ENCODE measurements at places on chromosomes 12 and 14.

- no peak for DNase-seq
Measured at GRCh38 chr12:130249376-130249775, 87.1 kb downstream of the FZD10 start.

GRCh38 chr12:3751151-3752095, 1.5 kb downstream of the CRACR2A start:
- no peak for DNase-seq

- no peak for DNase-seq
Measured at GRCh38 chr14:95480887-95481226, 35.6 kb downstream of the SYNE3 start.

DNA sequence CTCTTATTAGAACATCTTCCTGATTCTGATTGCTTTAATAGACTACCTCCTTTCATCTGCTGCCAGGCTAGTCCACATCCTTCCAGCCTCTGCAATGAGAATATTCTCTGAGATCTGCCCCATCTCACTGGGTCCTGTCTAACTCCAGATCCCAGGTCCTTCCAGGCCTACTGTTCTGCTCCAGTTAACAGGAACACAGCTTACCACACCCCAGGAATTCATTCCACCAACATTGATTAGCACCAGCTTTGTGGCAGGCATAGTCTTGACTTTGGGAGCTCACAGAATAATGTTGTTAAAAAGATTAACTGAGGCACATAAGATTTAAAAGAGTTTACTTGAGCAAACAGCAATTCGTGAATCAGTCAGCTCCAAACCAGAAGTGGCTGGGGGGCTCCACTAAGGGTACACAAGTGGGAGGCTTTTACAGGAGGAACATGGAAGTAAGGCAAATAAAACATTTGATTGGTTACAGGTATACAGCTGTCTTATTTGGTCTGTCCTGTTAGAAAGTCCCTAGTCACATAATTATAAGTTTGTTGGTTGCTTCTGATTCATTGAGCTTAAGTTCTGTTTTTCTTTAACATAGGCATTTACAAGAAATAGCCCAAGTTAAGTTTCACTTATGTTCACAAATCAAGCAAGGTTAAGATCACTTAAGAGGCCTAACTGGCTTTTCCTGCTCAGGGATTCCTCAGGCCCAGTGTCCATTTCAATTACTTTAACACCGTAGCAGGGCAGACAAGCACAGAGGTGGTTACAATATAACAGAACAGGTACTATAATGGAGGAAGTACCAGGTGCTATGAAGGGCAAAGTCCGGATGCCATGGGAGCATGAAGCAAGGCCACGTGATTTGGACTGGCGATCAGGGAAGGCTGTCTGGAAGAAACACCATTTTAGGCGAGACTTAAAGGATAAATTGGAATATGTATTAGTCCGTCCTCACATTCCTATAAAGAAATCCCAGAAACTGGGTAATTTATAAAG, 12.2 kb upstream of the MYH7 start:
- no peak for DNase-seq

DNA sequence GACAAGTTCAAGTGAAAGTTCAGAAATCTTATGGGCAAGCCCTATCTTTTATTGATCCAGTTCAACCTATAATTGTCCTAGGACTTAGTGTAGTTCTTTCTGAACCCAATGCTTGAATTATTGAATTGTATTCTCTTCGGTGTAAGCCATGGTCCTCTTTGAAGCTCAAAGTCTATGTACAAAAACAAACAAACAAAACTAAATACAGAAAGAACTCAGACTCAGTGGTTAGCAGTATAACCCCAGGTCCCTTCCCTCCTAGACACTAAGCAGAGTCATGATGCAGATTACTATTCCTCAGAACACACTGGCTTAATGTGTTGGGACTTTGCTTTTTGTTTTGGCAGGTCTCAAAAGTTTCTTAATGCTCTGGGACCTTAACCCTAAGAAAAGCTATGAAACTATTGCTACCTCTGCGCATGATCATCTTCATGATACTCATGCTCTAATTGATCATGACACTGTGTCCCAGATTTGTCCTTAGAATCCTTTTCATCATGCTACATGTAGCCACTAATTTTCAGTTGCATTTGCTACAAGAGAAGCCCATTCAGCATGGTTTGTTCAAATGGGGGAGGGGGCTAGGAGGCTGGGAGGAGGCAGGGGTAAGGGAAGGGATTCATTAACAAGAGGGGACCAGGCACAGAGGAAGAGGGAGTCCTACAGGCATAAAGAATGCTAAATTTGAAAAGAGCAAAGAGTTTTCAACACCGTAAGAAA, 35.1 kb upstream of the NAA30 start:
- DNase-seq: no peak

- DNase-seq: no peak
Measured at GRCh38 chr12:117067638-117068037, 31.6 kb downstream of the TESC start.

GRCh38 chr12:546920-547845, 87.4 kb downstream of the B4GALNT3 start:
- peak; percentile 73 for DNase-seq

- DNase-seq: no peak
Measured at GRCh38 chr12:11904124-11904523, 166.6 kb upstream of the BCL2L14 start.
